ENCODE measurements at places on chromosomes 2 and 18. TPM values are rescaled to one million over a fixed set of nuclear protein-coding genes. Genes with fewer than 3 reads are reported as not detected.

DNA sequence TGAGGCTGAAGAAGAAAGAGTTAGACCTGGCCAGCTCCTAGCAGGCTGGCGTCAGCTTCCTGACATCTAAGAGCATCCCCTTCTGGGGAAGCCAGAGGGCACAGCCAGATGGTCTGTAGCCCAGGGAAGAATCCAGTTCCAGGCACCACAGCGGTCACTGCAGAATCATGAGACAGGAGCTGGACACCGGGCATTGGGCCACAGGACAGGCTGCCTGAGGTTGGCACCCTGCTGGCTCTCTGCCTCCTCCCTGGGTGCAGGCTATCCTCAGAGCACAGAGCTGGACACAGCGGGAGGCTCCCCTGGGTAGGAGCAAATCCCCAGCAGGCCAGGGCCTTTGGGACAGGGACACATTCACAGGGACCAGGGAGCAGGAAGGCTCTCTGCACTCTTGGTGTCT, 19.8 kb upstream of the ATOH8 start:
- DNase-seq = no peak

- no peak for DNase-seq
Measured at GRCh38 chr2:974502-974901, 23.9 kb downstream of the SNTG2 start.

DNA sequence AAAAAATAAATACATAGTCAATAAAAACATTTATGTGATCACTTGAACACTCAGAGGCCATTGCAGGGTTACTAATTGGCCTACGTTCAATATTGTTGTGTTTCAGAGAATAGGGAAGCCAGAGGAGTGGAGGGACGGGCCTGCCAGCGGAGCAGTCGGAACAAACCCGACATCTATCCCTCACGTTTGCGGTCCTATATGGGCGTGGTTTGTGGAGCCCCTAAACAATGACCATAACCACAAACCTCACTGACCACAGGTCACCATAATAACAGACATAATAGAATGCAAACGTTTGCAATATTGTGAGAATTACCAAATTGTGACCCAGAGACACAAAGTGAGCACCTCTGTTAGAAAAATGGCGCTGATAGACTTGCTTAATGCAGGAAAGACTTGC, 19.5 kb upstream of the ZNF516 start:
- DNase-seq = no peak

The ERBB4 gene
- 0.03 TPM for total RNA-seq

The PARD6G gene
- total RNA-seq = 1.4 TPM

DNA sequence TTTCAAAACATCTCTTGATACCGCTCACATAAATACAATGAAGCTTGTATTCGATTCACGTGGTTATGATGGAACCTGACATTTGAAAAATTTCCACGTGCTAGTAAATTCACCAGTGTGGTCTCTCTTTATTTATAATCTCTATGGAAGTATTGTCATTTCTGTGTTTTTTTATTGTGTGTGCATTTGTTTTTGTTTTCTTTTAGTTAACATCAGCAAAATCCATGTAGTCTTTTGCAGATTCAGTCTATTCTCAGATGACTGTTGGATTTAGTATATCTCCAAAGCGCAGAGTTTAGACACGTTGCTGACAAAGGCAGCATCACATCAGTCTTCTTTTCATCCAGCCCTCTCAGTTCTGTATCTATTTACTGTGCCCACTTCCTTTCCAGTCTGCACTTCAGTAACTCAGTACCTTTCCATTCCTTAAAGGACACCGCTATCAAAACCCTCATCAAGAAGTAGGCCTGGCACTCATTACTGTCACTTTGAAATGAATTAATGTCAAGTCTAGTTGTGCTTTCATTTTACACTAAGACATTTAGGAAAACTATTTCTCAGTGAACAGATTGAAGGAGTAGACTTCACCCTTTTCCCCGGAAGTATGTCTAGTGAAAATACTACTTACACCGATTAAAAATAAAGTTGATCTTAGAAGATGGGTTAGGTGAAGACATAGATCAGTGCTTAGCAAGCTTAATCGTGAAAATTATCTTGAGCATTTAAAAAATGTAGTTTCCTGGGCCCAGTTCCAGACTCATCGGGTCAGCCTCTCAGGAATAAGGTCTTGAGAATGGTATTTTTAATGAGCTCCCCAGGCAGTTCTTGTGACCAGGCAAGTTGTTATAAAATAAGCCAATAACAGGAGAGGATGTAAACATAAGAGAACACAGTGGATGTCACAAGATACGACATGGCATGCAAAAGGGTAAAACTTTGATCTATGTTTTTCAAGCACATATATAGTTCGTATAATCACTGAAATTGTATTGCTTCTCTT, 506.8 kb upstream of the ZEB2 start:
- no peak for DNase-seq

DNA sequence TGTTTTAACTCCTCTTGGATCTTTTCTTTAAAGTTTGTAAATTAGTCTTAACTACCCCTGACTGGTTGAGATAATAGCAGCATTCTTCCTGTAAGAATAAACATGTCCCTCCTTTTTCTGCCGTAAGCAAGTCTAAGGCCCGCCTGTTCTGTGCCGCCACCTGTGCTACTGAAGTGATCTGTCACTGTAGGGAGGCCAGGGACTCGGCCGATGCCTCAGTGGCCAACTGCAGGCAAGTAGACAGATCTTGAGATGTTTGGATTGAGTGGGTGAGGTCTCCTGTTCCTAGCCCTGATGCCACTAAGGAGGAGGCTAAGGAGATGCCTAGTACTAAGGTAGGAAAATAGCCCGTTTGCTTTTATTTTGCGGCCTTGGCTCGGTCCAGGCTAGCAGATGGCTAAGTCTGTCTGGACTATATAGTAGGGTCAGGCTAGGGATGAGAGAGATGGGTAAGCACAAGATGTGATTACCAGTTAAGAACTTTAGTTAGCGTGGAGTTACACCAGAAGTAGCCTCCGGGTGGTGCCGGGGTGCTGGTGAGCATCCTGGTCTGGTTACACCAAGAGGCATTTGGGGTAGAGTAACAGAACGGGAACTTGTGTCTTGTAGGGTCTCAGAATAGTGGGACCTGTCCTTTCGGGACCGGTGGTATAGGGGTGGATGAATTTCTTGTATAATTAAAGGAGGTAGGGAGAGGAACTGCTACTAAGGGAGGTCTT, 584.2 kb downstream of the SUCLG1 start:
- no peak for DNase-seq

DNA sequence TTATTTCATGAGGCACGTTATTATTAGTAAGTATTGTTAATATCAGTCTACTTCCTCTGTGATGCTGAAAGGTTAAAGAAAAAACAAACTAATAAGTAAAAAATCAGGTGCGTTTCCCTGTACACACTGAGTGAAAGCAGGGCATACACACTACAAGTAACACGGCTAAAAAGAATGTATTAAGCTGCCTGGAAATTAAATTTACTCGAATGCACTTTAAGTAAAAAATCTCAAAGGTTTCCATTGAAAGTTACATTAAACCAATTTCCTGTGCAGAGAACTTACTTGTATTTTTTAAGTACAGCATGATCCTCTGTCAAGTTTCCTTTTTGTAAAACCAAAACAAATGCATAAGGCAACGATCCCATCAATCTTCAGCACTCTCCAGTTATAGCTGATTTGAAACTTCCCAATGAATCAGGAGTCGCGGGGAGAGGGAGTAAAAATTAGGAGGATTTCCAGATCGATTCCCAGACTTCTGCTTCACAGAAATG, 633 bp downstream of the BCL2 start:
- no peak for DNase-seq

DNA sequence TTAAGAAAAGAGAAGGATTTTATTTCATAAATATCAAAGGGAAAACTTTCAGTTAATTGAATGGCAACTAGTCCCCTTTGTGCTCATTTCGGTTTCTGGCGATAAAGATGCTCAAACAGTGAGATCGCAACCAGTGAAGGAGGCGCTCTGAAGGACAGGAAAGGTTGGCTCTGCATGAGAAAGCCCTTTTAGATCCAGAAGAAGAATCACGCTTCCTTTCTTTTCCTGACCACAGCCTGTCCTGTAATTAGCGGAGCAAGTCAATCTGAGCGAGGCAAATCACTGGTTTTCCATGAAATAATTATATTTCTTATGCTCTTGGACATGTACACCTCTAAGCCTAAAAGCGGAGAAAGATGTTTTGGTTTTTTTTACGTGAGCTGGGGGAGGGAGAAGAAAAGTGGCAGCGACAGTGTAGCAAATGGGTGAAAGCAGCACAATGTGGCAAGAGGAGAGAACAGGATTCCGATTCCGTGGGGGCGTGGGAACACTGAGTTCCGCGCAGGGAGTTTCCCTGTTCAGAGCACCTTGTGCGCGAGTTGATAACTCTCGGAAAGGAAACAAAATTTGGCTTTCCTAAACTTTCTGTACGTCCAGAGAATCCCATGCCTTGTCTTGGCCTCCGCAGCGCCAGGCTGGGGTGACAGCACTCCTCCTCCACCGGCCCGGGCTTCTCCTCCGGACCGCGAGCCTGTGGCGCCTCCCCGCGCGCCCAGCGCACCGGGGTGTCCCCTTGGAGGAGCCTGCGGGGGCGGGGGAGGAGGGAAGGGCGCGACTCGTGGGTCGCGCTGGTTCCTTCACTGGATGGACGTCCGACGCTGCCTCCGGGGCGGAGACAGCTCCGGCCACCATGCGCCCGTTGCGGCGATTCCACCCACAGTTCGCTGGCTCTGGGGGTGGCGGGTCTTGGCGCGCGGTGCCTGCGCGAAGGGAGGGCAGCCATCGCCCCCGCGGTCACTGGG, 620 bp upstream of the SLC9A2 start:
- DNase-seq = no peak

The GBX2 gene
- total RNA-seq = not detected

- DNase-seq = no peak
Measured at GRCh38 chr2:196274387-196274809, 103.0 kb upstream of the STK17B start.

The HTRA2 gene
- 64.5 TPM for total RNA-seq

DNA sequence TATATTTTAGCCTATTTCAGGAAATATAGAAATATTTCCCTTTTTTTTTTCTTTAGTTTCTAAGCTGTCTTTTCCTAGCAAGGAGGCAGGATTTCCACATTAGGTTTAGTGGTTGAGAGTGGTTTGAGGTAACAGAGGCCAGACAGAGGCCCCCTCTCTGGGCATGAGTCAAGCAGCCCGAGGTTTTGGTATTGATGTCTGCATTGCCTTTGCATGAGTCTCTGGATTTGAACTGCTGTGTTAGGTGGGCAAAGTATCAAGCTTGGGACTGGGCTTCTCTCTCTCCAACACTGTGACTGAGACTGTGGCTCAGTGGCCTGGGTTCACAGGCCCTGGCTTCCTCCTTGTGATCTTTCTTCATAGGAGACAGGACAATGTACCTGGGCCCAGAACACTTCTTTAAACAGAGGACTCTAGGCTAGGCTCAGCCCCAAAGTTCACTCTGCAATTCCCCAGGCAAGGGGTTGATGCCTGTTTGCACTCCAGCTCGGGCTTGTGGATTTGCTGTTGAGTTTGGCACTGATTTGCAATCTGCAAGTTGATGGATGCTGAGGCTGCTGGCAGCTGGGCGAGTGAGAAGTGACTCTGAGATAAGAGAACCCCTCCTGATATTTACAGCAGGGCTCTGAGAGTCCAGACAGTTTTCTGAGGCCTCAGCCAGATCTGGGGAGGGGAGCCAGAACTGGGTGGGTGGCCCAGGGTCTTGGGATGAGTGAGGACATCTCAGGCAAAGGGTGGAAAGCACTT, 271.2 kb downstream of the EN1 start:
- DNase-seq = no peak

DNA sequence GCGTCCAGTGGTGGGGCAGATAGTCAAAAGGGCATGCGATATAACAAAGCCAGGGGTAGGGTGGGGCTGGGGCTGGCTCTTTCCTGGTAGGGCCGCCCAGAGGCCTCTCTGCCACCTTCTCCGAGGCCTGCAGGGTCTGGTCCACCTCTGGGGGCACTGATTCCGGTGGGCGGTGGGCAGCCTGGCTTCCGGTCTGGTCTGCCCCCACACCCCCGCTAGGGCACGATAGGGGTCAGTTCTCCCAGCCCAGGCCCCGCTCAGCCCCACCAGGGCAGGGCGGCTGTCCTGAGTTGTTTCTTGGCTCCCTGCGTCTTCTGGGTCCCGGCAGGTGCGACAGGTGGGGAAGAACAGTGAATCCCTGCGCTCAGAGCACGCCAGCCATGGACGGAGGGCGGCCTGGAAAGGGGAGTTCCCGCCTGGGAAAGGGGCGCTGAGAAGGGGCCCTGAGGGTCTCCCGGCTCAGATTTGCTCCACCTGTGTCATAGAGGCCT, 707 bp upstream of the ERFE start:
- no peak for DNase-seq

The SLC9A2 gene
- 0.80 TPM for total RNA-seq

GRCh38 chr2:174117951-174118930, 130.1 kb downstream of the OLA1 start:
- DNase-seq = no peak

GRCh38 chr2:99868260-99868659, 274.1 kb downstream of the AFF3 start:
- no peak for DNase-seq

GRCh38 chr2:201983174-201983573, 50.5 kb upstream of the FZD7 start:
- no peak for DNase-seq

The REG3A gene
- not detected for total RNA-seq

- DNase-seq = no peak
Measured at GRCh38 chr2:3321825-3322224, 55.8 kb downstream of the EIPR1 start.

DNA sequence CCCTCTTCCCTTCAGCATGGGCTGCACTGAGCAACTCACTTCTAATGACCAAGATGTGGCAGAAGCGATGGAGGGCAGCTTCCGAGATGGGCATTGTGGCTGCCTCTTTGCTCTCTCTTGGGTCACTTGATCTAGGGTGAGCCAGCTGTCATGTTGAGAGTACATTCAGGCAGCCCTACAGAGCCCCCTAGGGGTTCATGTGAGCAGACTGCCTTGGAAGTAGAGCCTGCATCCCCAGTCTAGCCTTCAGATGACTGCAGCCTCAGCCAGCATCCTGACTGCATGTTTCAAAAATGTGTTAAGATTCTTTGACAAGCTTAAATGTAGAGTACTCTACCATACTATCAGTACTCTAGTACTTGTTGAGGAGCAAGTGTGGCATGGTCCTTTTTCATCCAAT, 143.9 kb downstream of the NCK2 start:
- no peak for DNase-seq

DNA sequence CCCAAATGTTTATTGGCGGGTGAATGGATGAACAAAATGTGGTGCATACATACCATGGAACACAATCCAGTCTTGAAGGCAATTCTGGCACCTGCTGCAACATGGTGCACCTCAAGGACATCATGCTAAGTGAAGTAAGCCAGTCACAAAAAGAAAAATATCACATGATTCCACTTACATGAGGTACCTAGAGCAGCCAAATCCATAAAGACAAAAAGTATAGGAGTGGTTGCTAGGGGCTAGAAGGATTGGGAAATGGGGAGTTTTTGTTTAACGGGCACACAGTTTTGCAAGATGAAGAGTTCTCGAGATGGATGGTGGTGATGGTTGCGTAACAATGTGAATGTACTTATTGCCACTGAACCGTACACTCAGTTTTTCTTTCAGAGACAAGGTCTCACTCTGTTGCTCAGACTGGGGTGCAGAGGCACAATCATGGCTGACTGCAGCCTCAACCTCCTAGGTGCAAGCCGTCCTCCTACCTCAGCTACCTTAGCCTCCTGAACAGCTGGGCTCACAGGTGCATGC, 90.9 kb upstream of the CERS6 start:
- DNase-seq = no peak
